ENCODE measurements at places on chromosomes 16 and 17.
A peak's percentile ranks its signal among the peaks of the same experiment; 100 is the strongest.

GRCh38 chr16:57283214-57283958 is 1.1 kb downstream of the PLLP start:
- DNase-seq, result no peak

GRCh38 chr17:27403480-27404005 is 52.7 kb upstream of the KSR1 start:
- no peak for DNase-seq

DNA sequence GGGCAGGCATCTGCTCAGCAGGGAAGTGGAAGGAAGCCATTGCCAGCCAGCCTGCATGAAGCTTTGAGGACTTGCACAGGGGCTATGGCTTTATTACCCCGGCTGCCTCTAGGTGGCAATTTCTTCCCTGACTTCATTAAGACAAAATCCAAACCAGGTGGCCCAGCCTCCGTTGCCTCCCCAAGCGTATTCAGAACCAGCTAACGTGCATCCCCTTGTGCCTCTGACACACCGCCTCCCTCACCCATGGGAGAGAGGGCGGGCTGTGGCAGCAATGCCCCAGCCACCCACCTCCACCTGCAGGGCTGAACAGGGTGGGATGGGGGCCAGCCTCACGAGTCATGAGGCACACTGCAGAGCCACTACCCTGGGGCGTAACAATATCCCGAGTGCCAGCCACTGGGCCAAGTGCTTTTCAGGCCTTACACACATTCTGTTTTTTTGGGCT is 6.8 kb downstream of the KIFC3 start:
- no peak for DNase-seq

GRCh38 chr16:84557059-84557458 is 52.6 kb upstream of the MEAK7 start:
- DNase-seq, result no peak

DNA sequence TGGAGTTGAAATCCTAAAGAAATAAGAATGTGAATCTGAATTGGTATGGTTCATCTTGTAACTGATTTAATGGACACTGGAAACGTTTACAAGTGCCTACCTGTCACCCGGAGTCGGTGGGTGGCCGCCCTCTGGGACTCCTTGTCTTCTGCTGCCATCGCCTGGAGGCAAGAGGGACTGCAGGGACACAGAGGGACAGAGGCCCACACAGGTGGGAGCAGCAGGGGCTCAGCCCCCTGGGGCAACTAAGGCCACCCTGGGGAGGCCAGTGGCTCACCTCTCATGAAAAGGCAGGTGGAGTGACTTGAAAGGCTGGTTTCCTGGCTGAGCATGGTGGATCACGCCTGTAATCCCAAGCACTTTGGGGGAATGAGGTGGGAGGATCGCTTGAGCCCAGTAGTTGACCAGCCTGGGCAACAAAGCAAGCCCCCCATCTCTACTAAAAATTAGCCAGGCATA is 23.2 kb downstream of the TMEM92 start:
- DNase-seq, result peak; percentile 76

DNA sequence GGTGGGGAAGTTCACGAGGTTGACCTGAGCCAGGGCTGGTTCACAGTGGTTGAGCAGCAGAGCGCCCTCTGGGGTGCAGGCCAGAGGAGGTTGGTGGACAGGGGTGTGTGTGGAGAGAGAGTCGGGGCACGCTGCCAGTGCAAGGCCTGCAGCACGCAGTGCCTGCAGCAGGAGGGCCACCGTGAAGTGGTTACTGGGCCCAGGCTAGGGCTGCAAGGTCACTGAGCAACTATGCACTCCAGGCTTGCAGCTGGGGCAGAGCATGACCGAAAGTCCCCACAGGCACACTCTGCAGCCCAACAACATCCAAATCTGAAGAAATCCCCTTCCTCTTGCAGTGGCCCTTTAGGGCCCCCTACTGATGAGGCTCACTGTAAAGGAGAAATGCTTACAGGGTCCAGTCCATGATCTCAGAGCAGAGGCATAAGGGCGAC is 89.1 kb upstream of the NOL11 start:
- no peak for DNase-seq

- DNase-seq, result no peak
Measured at GRCh38 chr16:54341892-54342776, 55.5 kb upstream of the IRX3 start.

DNA sequence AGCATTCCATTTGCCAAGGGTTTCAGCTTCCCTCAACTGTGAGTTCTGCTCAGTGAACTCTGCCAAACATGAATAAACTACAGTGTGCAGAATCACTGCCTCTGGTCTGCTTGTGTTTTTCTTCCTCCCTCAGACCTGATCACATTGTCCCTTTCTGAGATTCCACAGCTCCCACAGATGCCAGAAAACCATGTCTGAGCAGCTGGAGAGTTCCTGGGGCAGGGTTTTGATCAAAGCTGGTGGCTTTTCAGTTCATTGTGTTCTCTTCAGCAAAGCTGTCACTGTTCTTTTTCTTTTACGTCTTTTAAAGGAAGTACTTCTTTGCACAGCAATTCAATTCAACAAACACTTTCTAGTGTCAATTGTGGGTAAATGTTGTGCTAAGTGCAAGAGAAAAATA is 555.8 kb downstream of the RBFOX1 start:
- no peak for DNase-seq

DNA sequence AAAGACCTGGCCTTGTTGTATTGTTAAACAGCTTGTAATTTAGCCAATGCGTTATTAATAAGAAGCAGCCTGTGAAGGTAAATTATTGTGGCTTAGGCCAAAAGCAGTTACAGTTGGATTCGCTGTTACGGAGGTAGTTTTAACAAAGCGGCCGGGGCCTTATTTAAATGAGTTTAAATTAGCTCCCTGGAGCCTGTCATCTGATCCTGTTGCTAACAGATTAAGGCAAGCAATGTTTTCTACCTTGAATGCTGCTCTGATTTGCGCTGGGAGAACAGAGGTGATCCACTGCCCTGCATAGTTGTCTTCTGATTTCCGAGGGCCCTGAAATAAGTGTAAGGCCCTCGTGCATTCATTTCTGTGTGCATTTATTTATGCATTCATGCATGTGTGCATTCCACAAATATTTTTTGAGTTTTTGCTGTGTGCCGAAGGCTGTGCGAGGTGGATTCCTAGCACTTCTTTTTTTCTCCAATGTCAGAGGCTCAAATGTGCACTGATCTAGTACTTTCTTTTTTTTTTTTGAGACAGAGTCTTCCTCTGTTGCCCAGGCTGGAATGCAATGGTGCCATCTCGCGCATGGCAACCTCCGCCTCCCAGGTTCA is 10.9 kb downstream of the SEC14L5 start:
- DNase-seq, result no peak
